Melanocyte of skin (primary cell): ENCODE measurements at places on chromosomes 2 and 18. TPM values are rescaled to one million over a fixed set of nuclear protein-coding genes. Genes with fewer than 3 reads are reported as not detected.

The CTNNA2 gene
- total RNA-seq: 0.34 and 4.4 TPM in 2 replicates

The IL1B gene
- not detected in 2 replicates for total RNA-seq

The CRYGC gene
- not detected in 2 replicates for total RNA-seq

The TWSG1 gene
- total RNA-seq: 50.6 and 60.7 TPM in 2 replicates

The ACMSD gene
- total RNA-seq: not detected in 2 replicates

The UPP2 gene
- not detected in 2 replicates for total RNA-seq

The PROM2 gene
- total RNA-seq: 0.34 and 0.36 TPM in 2 replicates

The STAT1 gene
- 304 and 559 TPM in 2 replicates for total RNA-seq

The CFAP65 gene
- under 0.01 TPM in 1 of 2 replicates, not detected in the other for total RNA-seq

The EML6 gene
- total RNA-seq: 0.33 and 0.93 TPM in 2 replicates

The THSD7B gene
- not detected in 2 replicates for total RNA-seq

The ALLC gene
- not detected in 2 replicates for total RNA-seq

The IL36RN gene
- total RNA-seq: not detected in 2 replicates

The B3GNT7 gene
- under 0.01 and 0.36 TPM in 2 replicates for total RNA-seq

The ONECUT2 gene
- under 0.01 TPM in 2 replicates for total RNA-seq

The LCT gene
- under 0.01 TPM in 2 replicates for total RNA-seq

The NGEF gene
- total RNA-seq: not detected in 2 replicates

The CCDC85A gene
- total RNA-seq: 0.15 and 0.33 TPM in 2 replicates

The POMC gene
- total RNA-seq: 3.1 and 12.0 TPM in 2 replicates

The CIB4 gene
- not detected in 2 replicates for total RNA-seq

The UGT1A10 gene
- total RNA-seq: not detected in 2 replicates

The RTKN gene
- 41.6 and 62.5 TPM in 2 replicates for total RNA-seq

The MC2R gene
- not detected in 2 replicates for total RNA-seq

The LRRTM4 gene
- total RNA-seq: not detected in 2 replicates

The INHA gene
- total RNA-seq: not detected in 2 replicates

The CIAO1 gene
- total RNA-seq: 141 and 170 TPM in 2 replicates

The ACADL gene
- not detected in 2 replicates for total RNA-seq

The ARHGEF33 gene
- total RNA-seq: 0.15 and 0.33 TPM in 2 replicates

The PSMA8 gene
- total RNA-seq: not detected in 2 replicates

The TMEM185B gene
- total RNA-seq: 19.6 and 36.3 TPM in 2 replicates

The APCDD1 gene
- total RNA-seq: 3.7 TPM in 2 replicates

The DPYSL5 gene
- not detected in 2 replicates for total RNA-seq

The ASIC4 gene
- total RNA-seq: not detected in 2 replicates

The AQP12B gene
- not detected in 2 replicates for total RNA-seq

The DPP4 gene
- total RNA-seq: 152 and 176 TPM in 2 replicates

The MDH1B gene
- total RNA-seq: 0.67 and 2.0 TPM in 2 replicates

The EN1 gene
- not detected in 2 replicates for total RNA-seq

The OTOF gene
- not detected in 2 replicates for total RNA-seq

The DAW1 gene
- total RNA-seq: 0.31 and 0.33 TPM in 2 replicates

The NYAP2 gene
- not detected in 2 replicates for total RNA-seq

The ABCG8 gene
- under 0.01 TPM in 1 of 2 replicates, not detected in the other for total RNA-seq

The FOXI3 gene
- not detected in 2 replicates for total RNA-seq

The SLC19A3 gene
- 4.0 and 4.1 TPM in 2 replicates for total RNA-seq

The CAPN14 gene
- 0.34 and 0.73 TPM in 2 replicates for total RNA-seq

The CASP8 gene
- total RNA-seq: 22.8 and 31.0 TPM in 2 replicates

The WNT10A gene
- not detected in 2 replicates for total RNA-seq

The MYO7B gene
- total RNA-seq: 1.3 TPM in 1 of 2 replicates, not detected in the other

The TUBB8B gene
- total RNA-seq: not detected in 2 replicates

The WIPF1 gene
- total RNA-seq: 18.9 and 24.0 TPM in 2 replicates

The DNAJC5G gene
- not detected in 2 replicates for total RNA-seq

The ALMS1 gene
- total RNA-seq: 15.5 and 19.3 TPM in 2 replicates

The CMPK2 gene
- total RNA-seq: 34.2 and 196 TPM in 2 replicates

The SLC9A4 gene
- total RNA-seq: not detected in 2 replicates

The XDH gene
- total RNA-seq: not detected in 2 replicates

The CD226 gene
- total RNA-seq: 0.93 and 1.7 TPM in 2 replicates

The FABP1 gene
- total RNA-seq: not detected in 2 replicates

The KIDINS220 gene
- total RNA-seq: 64.6 and 72.3 TPM in 2 replicates

The SPDYA gene
- 0.33 and 0.62 TPM in 2 replicates for total RNA-seq

The GPR45 gene
- not detected in 2 replicates for total RNA-seq
